ENCODE measurements at places on chromosomes 11 and 22. TPM values are rescaled to one million over a fixed set of nuclear protein-coding genes. Genes with fewer than 3 reads are reported as not detected.

The OTOG gene
- not detected for total RNA-seq

The DDTL gene
- 0.79 TPM for total RNA-seq

The IFITM1 gene
- total RNA-seq = 3.9 TPM

The MMP1 gene
- total RNA-seq = 5.6 TPM

The DDIAS gene
- total RNA-seq = 6.0 TPM

The TMEM191B gene
- 0.23 TPM for total RNA-seq

The CD6 gene
- not detected for total RNA-seq

The GTSE1 gene
- 20.7 TPM for total RNA-seq

The YPEL4 gene
- 2.0 TPM for total RNA-seq

The JAML gene
- total RNA-seq = not detected

The F2 gene
- not detected for total RNA-seq

The MEI1 gene
- not detected for total RNA-seq

The ZMAT5 gene
- 16.3 TPM for total RNA-seq

The SCO2 gene
- total RNA-seq = 3.2 TPM

The H19 gene
- total RNA-seq = 9.5 TPM

The LUZP2 gene
- total RNA-seq = 0.16 TPM

The SCN3B gene
- total RNA-seq = not detected

The POU2AF3 gene
- not detected for total RNA-seq

The IL18 gene
- total RNA-seq = 3.5 TPM

The CRYBB2 gene
- total RNA-seq = 0.15 TPM

The NELL1 gene
- not detected for total RNA-seq

The GDPD4 gene
- 1.2 TPM for total RNA-seq

The OR5B21 gene
- total RNA-seq = not detected

The CCDC134 gene
- 7.4 TPM for total RNA-seq

The UPK3A gene
- not detected for total RNA-seq

The BTG4 gene
- total RNA-seq = not detected

The DEFB131B gene
- total RNA-seq = not detected

The ADAMTS8 gene
- total RNA-seq = 0.04 TPM

The SLC22A9 gene
- total RNA-seq = not detected

The APOL3 gene
- total RNA-seq = 1.5 TPM

The TOMT gene
- not detected for total RNA-seq

The BAIAP2L2 gene
- total RNA-seq = 44.1 TPM

The LRRC32 gene
- not detected for total RNA-seq

The OR51F2 gene
- not detected for total RNA-seq

The TRIM29 gene
- 2.1 TPM for total RNA-seq

The TRIM6 gene
- 3.4 TPM for total RNA-seq

The IGLL1 gene
- total RNA-seq = not detected

The APOA4 gene
- total RNA-seq = not detected

The ANO3 gene
- total RNA-seq = 1.2 TPM

The MN1 gene
- total RNA-seq = 0.24 TPM

The MMP3 gene
- total RNA-seq = 0.40 TPM

The SLC37A4 gene
- total RNA-seq = 23.9 TPM

The NEFH gene
- total RNA-seq = not detected

The CASP5 gene
- total RNA-seq = not detected

The MS4A3 gene
- total RNA-seq = not detected

The HEPN1 gene
- not detected for total RNA-seq

The ST13 gene
- 279 TPM for total RNA-seq

The DRICH1 gene
- not detected for total RNA-seq

The HEPHL1 gene
- total RNA-seq = not detected

The OR4D5 gene
- total RNA-seq = not detected

The SUSD2 gene
- 7.4 TPM for total RNA-seq

The GLB1L3 gene
- total RNA-seq = not detected

The OR2AG1 gene
- total RNA-seq = not detected

The CAVIN3 gene
- 237 TPM for total RNA-seq
